ENCODE measurements at places on chromosomes 2 and 18.

DNA sequence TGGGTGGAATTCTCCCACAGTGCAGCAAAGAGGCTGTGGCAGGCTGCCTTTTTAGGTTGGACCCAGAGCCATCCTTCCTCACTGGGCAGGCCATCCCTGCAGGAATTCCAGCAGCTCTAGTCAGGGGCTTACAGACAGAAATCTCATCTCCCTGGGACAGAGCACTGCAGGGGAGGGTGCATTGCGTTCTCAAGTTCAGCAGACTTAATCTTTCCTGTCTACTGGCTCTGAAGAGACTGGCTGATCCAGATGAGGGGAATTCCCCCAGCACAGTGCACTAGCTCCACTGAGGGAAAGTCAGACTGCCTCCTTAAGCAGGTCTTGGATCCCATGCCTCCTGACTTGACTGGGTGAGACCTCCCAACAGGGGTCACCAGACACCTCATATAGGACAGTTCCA, 899.7 kb upstream of the VRK2 start:
- no peak for DNase-seq

DNA sequence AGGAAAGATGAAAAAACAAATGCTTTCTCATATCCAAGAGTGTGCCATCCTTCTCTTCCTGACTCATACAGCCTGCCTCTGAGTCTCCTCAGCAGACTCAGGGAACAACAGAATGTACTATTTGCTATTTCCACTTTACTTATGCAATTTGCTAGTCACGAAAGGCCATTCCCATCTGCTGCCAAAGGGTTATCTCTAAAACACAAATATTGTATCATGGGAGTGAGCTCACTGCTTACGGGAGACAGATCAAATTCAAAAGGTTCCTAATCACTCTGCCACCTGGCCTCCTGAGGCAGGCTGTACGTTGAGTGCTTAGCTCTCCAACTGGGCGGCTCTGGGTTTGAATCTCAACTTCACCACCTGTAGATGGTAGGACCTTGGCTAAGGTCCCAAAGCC, 92.0 kb downstream of the GAREM1 start:
- no peak for DNase-seq

DNA sequence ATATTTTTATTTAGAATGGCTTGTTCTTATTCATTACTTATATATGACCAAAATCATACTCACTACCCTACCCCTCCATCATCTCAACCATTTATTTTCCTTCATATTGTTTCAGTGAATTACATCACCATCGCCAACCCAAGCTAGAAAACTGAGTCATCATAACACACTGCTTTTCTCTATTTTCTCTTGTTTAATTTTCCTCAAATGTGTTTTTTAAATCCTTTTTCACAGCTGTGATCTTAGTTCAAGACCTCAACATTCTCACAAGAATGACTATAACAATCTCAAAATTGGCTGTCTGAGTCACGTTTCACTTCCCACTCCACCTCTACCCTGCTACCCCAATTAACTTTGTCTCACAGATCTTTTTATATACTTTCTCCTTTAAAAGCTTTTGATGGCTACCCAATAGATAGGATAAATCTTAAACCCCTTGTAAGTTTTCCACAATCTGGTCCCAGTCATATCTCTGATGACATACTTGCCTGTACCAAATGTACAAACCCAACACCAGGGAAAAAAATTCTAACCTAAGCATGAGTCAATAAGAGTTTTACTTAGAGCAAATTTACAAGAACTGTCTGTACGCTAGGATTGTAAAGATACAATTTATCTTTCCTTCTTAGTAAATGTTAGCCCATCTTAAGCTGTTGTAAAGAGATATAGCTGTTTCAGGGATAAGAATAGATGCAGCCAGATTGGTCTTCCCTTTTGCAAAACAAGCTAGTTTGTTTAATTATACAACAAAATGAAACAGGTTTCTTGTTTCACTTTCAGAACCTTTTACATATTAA, 635.1 kb upstream of the SLC39A10 start:
- DNase-seq, result no peak

DNA sequence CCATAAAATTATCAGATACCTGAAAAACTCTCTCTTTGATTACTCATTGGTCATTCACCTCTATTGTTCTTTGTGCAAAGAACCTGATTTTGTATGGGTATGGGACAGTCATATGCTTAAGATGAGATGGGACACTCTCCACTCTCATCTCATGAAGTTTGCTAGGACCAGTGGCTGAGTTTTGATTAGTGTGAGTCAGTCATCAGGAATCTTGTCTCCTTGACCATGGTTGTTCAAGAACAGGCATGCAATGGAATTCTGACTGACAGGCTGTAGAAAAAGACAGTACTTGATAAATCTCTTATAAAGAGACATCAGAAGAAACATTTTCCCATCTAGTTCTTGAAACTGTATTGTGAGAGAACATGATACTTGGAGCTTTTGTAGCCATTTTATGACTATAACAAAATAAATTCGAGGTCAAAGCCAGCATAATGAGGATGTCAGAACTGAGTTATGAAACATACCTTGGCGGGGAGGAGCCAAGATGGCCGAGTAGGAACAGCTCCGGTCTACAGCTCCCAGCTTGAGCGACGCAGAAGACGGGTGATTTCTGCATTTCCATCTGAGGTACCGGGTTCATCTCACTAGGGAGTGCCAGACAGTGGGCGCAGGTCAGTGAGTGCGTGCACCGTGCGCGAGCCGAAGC, 367.0 kb downstream of the NR4A2 start:
- DNase-seq, result no peak

DNA sequence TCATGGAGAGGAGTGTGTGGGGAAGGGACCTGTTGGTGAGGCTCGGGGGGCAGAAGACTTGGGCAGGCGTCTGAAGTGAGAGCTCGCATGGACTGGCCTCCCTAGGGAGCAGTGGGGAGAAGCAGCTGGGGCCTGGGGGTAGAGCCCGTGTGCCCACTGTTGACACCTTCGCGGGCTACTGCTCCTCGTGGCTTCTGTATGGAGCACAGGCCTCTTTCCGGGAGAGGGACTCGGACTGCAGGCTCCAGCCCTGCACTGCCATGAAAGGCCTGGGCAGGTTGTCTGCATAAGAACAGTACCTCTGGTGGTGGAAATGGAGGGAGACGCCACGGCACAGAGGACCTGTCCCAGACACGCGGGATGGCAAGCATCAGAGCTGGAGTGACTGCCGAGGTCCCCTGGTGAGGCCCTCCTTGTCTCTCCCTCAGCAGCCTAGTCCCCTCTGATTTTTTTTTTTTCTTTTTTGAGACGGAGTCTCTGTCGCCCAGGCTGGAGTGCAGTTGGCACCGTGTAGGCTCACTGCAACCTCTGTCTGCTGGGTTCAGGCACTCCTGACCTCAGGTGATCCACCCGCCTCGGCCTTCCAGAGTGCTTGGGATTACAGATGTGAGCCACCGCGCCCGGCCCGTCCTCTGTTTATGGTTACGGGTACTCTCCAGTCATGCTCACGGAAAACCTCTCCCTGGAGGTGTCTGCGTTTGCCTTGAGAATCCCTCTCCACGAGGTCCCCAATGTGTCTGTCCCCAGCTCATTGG, 44.7 kb upstream of the PTMA start:
- no peak for DNase-seq

- no peak for DNase-seq
These were observed 134.7 kb upstream of the DNAJC10 start for GRCh38 chr2:182581196-182581935.

DNA sequence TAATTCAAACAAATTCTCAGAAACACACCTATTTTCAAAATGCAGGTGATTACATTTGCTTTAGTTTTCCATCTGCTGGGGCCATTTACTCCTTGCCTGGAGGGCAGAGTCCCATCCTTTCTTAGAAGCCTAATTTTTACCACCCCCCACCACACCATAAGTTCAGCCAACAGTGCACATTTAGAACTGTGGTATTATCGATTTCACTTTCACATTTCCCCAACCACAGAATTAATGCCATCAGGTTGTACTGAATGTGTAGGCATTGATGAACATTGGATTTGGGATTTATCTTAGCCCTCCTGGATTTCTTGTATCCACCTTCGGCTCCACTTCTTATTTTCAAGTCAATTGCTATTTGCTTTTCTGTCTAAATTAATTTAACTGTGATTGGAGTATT, 4.5 kb downstream of the SCYGR3 start:
- no peak for DNase-seq

GRCh38 chr2:42713920-42714319, 50.0 kb downstream of the OXER1 start:
- DNase-seq, result no peak

Data from stimulated activated CD4-positive, alpha-beta T cell treated with anti-CD3 and anti-CD28 coated beads, Interleukin-2, amount 100 ng/mL, for 48 hours (primary cell).